ENCODE measurements at places on chromosomes 1 and 21. TPM values are rescaled to one million over a fixed set of nuclear protein-coding genes. Genes with fewer than 3 reads are reported as not detected.

THBS3 gene
- 4.6 TPM for total RNA-seq

NSUN4 gene
- 19.4 TPM for total RNA-seq

SYT14 gene
- total RNA-seq, result 0.11 TPM

AMY1B gene
- total RNA-seq, result not detected

KRTAP12-2 gene
- total RNA-seq, result not detected

TNFSF4 gene
- total RNA-seq, result 0.16 TPM

CNR2 gene
- not detected for total RNA-seq

GPATCH4 gene
- 40.3 TPM for total RNA-seq

ST6GALNAC3 gene
- 1.7 TPM for total RNA-seq

SELL gene
- total RNA-seq, result 0.55 TPM

SELP gene
- total RNA-seq, result 2.5 TPM

BGLAP gene
- not detected for total RNA-seq

HES3 gene
- not detected for total RNA-seq

ZSWIM5 gene
- total RNA-seq, result 1.3 TPM

GCSAML gene
- total RNA-seq, result not detected

DCDC2B gene
- not detected for total RNA-seq

UCHL5 gene
- total RNA-seq, result 26.0 TPM

OR6K3 gene
- not detected for total RNA-seq

CBR1 gene
- 73.9 TPM for total RNA-seq

FCRL2 gene
- not detected for total RNA-seq

UQCRHL gene
- 1.2 TPM for total RNA-seq

MAGI3 gene
- 4.1 TPM for total RNA-seq

RBBP4 gene
- 51.2 TPM for total RNA-seq

CLCN6 gene
- 7.1 TPM for total RNA-seq

DCST1 gene
- 0.13 TPM for total RNA-seq

TNNI3K gene
- total RNA-seq, result 6.8 TPM

FCER1G gene
- total RNA-seq, result 4.2 TPM

LCE1F gene
- total RNA-seq, result not detected

TNFAIP8L2 gene
- not detected for total RNA-seq

GBP5 gene
- not detected for total RNA-seq

IL19 gene
- not detected for total RNA-seq

SLAMF7 gene
- not detected for total RNA-seq

ATP6V1G3 gene
- total RNA-seq, result not detected

UBE4B gene
- 58.5 TPM for total RNA-seq

DIRAS3 gene
- total RNA-seq, result 0.59 TPM

All from gastrocnemius medialis (tissue), 4 donors.